ENCODE measurements at places on chromosomes 2 and 18.

GRCh38 chr18:10140461-10141282, 226.9 kb downstream of the VAPA start:
- DNase-seq: no peak

GRCh38 chr2:65030476-65031332, 25.5 kb upstream of the CEP68 start:
- DNase-seq: no peak

DNA sequence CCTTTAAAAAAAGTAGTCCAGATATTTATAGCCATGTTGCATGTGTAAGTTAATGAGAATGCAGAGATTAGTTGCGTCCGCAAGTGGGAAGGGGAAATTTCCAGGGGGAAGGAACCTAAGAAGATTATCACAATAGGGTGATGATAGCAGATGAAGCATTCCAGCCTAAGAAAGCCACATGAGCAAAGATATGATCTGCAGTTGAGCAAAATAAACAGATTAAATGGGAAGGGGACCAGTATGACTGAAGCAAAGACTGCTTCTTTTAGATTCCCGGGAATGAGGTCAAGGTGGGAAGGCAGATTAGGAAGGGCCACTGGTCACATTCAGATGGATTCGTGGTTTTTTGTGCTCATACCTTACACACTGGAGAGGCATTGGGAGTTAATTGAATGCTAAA, 154.6 kb upstream of the CDH2 start:
- no peak for DNase-seq

GRCh38 chr2:37415128-37415820, 70.8 kb downstream of the QPCT start:
- DNase-seq: no peak

DNA sequence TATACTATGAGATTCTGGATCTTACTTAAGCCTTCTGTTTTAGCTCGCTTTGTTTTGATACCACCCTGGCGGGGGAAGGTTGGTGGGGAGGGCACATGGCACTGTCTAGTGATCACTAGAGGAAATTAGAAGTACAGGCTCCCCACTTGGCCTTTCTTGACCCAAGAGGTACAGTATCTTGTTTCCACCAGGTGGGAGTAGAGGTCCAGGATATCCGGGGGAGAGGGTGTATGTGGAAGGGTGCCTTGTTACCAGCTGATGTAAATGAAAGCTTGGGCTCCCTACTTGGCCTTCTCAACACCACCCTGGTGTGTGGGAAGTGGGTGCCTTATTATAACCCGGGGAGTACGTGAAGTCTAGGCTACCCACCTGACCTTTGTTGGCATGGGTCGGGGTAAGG, 7.5 kb downstream of the GALNT1 start:
- DNase-seq: peak; percentile 15

GRCh38 chr2:207807516-207807915, 37.8 kb upstream of the FZD5 start:
- no peak for DNase-seq

DNA sequence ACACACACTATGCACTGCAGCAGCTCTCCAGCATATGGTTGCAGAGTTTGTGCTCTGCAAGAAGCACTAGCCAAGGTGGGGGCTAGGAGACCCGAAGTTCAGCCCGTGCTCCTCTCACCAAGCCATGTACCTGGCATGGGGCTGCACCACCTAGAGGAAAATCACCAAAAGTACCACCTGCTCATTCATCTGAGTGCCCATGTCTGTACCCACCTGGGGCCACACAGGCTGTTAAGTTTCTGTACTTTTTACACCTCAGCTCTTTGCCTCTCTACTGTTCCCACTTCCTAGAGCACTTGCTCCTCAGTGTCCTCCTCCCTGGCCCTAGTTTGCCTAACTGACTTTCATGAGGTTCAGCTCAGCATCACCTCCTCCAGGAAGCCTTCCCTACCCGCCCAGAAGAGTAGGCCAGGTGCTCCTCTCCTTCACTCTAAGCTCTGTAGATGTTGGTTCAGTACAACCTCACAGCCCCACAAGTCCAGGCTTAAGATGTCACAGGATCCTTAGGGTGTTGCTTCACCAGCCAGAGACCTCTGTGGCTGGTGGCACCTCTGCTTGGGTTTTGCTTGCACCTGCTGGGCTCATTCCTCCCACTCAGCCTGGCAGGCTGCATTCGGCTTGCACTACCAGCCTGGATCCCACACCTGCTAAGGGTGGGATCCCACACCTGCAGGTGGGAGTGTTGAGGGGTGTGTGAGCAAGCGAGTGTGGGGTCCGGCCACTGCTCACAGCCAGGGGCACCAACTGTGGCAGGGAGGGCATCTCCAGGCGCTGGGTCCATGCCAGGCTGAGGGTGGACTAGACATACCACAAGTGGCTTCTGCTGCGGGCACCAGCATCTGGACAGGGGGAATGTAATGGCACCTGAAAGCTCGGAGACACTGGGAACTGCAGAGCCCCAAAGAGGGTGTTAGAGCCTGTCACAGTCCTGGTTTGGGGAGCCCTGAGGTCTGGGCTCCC, 10.2 kb upstream of the TFCP2L1 start:
- DNase-seq: no peak

DNA sequence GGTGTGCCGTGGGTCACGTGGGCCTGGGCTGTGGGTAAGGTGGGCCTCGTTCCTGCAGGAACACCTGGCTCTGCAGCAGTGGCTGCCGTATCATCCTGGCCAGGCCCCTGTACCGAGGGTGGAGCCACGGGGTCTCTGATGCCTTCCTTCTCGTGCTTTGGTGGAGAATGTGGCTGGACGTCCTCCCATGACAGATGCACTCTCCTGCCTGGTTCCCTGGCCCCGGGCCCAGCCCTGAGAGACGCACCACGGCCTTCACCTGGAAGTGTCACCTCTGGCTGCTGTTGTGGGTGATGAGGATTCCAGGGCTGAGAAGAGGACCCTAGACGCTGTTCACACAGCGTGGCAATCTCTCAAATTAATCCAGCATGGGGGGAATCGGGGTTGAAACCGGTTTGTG, 49.5 kb downstream of the NFATC1 start:
- no peak for DNase-seq

DNA sequence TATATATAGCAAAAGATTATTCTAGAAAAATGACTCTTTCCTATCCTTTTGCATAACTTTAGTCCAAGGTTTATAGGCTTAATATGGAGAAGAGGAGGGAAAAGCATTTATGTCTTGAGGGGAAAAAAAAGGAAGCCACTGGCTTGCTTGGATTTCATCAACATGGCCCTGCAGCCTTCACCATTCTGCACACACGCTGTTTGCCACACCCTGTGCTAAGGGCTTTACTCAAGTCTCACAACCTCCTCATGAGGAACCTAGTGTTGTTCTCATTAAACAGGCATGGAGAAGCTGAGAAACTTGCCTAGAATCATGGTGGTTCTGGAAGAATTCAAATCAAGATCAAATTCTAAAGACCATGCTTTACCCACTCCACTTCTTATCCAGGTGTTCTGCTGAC, 117.3 kb upstream of the TTC39C start:
- no peak for DNase-seq

DNA sequence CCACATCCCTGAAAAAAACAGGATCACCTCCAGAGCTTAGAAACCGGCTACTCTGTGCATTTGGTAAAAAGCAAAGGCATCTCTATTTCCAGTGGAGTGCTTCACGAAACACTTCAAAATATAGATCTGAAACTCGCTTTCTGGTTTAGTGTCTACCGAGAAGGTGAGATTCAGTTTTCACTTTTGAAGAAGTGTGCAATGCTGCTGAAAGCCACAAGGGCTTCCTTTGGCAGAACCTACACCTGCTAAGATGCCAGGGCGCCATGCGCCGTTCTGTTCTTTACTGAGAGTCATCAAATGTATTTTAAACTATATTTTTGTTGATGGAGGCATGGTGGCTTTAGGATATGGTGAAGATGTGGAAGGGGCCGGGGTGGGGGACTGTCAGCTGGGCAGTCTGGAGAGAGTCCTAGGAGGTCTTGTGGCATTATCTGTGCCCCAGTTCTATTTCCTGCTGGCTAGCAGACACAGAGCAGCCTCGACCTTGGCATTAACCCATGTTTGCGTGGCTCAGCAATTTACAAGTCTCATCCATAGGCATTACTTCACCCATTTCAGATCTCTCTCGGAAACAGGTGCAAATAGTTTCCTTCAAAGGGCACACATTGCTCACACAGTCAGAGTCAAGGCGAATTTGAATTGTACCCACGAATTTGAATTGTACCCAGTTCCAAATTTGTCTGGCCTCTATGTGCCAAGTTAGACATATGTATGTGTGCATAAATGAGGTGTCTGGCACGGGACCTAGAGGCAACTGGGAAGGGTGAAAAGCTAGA, 46.7 kb upstream of the KCNF1 start:
- no peak for DNase-seq

GRCh38 chr18:76458522-76459311, 36.3 kb downstream of the ZNF516 start:
- DNase-seq: no peak

- DNase-seq: no peak
Observed at GRCh38 chr2:100010606-100011005, 131.8 kb downstream of the AFF3 start.

GRCh38 chr18:26662996-26663395, 114.6 kb upstream of the KCTD1 start:
- no peak for DNase-seq

- no peak for DNase-seq
Observed at GRCh38 chr2:134882773-134883172, 35.8 kb upstream of the CCNT2 start.

- DNase-seq: no peak
Observed at GRCh38 chr18:9380621-9381395, 46.2 kb downstream of the TWSG1 start.

DNA sequence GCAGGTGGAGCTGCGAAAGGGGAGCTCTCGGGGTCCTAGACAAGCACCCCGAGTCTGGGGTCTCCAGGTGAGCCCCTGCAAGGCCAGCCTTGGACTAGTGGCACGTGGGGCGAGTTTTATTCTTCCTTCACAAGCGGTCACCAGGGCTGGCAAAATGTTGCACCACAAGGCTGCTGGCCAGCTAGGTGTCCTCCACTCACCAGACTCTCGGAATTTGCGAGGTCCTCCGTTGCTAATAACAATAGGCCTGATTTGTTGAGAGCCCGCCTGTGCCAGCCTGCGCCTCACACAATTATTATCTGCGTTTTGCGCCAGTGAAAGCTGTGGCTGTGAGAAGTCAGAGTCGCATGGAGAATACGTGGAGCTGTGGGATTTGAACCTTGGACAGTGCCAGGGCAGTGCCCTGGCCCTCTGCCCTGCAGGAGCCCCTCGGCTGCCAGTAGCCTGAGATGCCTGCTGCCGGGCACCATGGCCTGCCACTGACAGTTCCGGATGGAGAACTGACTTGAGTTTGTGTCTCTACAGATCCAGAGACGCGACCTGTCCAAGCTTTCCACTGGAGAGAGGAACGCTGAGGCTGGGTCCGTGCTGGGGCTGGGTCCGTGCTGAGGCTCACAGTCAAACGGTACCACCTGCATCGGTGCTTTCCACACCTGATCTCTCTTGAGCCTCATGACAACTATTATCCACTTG, 77.6 kb upstream of the ODC1 start:
- no peak for DNase-seq

- DNase-seq: no peak
Observed at GRCh38 chr2:30109856-30110255, 37.0 kb upstream of the YPEL5 start.

DNA sequence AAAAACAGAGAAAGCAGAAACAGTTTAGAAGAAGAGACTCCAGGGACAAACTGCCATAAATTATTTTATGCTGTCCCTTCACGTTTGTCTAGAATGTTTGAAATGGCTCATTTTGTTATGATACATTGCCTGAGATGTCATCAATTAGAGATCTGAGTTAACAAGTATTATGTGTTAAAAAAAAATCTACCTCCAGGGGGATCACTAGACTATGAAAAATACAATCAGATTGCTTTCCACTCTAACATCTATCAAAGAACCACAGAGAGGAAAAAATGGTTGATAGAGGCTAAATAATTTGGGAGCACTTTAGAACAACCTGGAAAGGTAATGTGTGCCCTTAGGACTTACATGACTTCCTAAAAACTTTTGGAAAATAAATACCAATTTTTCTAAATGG, 103.8 kb upstream of the CCDC150 start:
- no peak for DNase-seq

GRCh38 chr2:43798300-43798699, 24.5 kb downstream of the DYNC2LI1 start:
- DNase-seq: no peak

- no peak for DNase-seq
Observed at GRCh38 chr2:85746321-85747004, 7.3 kb upstream of the ATOH8 start.

- no peak for DNase-seq
Observed at GRCh38 chr2:95004711-95005110, 20.8 kb upstream of the MAL start.

DNA sequence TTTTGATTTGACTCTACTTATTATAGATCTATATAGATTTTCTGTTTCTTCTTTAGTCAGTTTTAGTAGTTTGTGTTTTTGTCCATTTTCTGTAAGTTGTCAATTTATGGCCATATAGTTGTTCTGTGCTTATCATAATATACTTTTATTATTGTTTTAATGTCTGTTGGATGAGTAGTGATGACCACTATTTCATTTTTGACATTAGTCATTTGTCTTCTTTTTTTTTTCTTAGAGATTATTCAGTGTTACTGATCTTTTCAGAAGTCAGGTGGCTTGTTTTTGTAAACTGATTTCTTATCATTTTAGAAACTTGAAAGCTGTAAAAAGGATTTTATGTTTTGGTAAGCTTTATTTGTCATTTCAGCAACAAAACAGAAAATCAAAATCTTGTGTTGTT, 57.3 kb downstream of the EPC2 start:
- DNase-seq: no peak

DNA sequence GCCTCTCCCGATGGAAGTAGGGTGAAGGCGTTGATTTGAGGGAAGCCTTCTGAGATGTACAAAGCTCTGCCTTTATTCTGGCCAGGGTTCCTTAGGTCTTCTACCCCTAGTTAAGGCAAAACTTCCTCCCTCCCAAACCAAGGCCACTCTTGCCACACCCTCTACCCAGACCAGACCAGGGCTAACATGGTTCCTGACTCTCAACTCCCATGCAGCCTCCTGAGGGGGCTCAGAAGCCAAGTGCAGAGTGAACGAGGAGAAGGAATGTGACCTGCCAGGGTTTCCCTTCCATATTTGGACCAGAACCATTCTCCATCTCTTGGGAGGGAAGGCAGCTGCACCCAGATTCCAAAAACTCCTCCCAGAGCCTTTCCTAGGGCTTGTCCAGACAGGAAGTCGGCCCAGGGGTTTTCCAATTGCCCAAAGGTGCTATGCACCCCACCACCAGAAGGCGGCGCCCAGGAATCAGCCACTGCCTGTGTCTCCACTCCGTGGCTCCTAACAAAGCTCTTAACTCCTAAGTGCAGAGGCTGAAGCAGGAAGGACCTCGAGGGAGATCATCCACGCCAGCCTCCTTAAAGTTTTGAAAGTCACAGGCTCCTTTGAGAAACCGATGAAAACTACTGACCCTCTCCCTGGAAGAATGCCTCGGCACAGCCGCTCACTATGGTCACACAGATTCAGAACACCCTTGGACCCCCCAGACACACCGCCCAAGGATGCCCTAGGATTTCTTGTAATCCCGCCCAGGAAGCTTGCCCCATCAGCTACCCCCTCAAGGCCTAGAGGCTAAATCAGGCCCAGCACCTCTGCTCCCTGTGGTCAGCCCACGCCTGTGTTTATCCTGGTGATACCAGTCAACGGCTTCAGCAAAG, 157.8 kb downstream of the SMAD2 start:
- peak; percentile 9 for DNase-seq

Data from activated CD4-positive, CD25-positive, alpha-beta regulatory T cell (primary cell).